ENCODE measurements at places on chromosomes 3 and 15.

GRCh38 chr3:162391301-162391700, 894.7 kb downstream of the OTOL1 start:
- no peak for DNase-seq

GRCh38 chr3:142646020-142646785, 50.0 kb downstream of the PLS1 start:
- no peak for DNase-seq

DNA sequence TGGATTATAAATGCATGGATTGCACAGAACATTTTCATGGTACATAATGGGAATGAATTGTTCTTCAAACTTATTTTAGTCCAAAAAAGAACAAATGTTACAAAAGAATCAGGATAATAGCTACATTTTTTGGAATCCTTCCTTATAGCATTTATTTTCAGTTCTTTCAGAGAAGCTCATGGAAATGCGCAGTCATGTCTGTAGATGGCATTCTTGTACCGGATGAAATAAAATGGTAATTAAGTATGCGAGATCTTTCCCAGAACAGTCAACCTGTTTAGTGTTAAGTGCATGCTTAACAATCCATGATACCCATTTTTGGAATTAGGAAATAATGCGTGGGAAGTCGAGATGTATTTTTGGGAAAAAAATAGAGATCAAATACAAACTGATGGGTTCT, 38.2 kb upstream of the GOLGA8B start:
- no peak for DNase-seq

GRCh38 chr3:153268564-153269279, 106.7 kb downstream of the RAP2B start:
- no peak for DNase-seq

DNA sequence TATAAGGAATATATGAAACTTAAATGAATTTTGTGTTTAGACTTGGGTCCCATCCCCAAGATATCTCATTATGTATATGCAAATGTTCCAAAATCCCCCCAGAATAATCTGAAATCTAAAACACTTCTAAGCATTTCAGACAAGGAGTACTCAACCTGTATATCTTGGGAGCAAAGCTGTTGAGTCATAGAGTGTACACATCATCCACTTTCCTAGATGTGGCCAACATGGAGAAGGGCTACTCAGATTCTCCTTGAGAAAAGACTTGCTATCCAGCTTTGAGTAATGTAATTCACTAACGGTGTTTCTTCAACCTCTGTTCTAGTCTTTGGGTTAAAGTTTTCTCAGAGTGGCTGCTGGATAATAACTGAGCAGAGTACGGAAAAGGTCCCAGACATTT, 215.5 kb upstream of the POU1F1 start:
- DNase-seq: no peak

DNA sequence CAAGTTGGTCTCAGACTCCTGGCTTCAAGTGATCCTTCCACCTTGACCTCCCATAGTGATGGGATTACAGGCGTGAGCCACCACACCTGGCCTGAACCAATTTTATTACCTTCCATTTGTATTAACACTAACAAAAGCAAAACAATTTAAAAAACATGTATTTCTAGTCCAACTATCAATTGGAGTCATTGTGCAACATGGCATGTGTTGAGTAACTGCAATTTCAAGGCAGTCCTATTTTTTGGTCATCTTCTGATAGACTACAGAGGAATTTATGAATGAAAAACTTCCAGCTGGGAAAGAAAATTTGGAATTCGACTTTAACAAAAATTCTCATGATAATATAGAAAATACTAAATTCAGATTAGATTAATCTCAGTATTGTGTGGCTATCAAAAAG, 16.8 kb downstream of the SPTSSB start:
- DNase-seq: no peak

- no peak for DNase-seq
Observed at GRCh38 chr15:68700455-68701123, 120.1 kb downstream of the ANP32A start.

GRCh38 chr3:99910752-99911290, 93.2 kb downstream of the CMSS1 start:
- DNase-seq: no peak

- DNase-seq: no peak
Observed at GRCh38 chr3:191336833-191337232, 6.5 kb upstream of the UTS2B start.

DNA sequence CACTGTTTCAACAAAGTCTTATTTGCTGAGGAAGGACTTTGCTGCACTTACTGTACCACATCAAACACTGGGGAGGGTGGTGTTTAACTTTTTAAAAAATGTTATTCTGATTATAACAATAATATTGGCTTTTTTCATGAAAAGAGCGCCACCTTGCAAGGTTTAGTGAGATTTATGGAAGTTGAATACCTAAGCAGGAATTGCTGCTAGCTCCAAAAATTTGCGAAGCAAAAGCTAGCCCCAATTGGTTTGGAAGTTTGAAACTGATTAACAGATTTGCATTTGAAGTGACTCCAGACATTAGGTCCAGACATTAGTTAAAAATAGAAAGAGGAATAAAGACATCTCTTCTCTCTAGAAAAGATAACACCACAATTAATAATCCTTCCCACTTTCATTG, 6.7 kb downstream of the ZIC1 start:
- no peak for DNase-seq

GRCh38 chr3:136023264-136023978, 57.9 kb downstream of the PPP2R3A start:
- DNase-seq: no peak

DNA sequence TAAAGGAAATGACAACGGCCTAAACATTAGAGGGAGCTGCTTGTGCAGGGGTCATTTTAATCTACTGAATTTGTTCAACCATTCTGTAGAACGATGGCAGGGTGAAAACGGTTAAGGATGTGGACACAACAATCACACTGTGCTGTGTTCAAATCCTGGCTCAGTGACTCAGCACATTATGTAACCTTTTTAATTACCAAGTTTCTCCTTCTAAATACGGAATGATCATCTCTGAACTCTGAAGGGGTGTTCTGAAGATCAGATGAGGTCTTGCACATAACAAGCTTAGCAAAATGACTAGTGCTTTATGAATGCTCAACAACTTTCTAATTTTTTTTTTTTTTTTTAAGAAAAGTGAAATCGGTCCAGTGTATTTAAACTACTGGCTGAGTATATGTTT, 592.8 kb downstream of the FOXP1 start:
- DNase-seq: no peak

DNA sequence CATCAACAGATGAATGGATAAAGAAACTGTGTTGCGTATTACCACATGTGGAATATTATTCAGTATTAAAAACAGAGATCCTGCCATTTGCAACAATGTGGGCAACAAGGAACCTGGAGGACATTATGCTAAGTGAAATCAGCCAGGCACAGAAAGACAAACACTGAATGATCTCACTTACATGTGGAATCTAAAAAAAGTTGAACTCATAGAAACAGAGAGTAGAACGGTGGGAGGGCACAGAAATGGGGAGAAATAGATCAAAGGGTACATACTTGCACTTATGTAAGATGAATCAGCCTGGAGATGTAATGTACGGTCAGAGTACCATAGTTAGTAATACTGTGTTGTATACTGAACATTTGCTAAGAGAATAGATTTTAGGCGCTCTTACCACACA, 29.8 kb upstream of the MUC13 start:
- DNase-seq: no peak

DNA sequence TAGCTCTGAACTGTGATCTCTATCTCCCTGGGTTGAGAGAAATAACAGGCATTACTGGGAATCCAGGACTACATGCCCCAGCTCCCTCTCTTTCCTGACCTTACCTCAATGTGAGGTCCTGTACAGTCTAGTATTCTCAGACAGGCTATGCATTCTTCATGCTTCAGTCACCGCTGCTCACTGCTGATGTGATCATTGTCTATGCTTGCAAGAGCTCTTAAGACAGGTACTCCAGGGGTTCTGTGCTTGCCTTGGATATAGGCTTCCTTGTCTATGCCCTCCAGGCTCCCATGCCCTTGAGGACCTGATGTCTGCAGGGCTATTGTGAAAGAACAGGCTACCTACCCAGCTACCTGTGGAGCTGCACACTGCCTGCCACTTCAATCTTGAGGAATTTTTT, 183.6 kb downstream of the MBNL1 start:
- DNase-seq: no peak

DNA sequence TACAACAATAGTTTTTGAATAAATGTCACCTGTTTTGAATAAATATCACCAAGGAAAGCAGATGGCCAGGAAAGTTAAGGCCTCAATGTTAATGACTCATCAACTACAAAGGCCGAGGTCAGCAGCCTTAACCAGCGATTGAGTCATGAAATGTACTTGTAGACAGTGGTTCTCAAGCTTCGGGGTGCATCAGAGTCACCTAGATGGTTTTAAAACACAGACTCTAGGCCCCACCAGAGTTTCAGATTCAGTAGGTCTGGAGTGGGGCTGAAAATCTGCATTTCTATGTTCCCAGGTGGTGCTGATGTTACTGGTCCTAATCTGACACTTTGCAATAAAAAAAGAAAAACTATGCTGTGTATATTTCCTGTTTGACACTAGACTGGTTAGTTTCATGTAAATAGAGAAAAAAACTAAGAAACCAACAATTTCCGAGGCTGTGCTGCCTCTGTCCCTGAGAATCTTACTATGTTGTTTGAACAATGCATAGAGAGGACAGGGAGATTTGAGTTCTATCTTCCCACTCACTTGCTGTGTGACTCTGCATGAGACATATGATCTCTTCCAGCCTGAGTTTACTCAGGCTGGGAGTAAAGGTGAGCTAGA, 9.8 kb downstream of the RAB27A start:
- no peak for DNase-seq

GRCh38 chr3:2810723-2811122, 299.5 kb downstream of the IL5RA start:
- DNase-seq: no peak

GRCh38 chr15:80219955-80220354, 32.1 kb downstream of the CTXND1 start:
- DNase-seq: no peak

DNA sequence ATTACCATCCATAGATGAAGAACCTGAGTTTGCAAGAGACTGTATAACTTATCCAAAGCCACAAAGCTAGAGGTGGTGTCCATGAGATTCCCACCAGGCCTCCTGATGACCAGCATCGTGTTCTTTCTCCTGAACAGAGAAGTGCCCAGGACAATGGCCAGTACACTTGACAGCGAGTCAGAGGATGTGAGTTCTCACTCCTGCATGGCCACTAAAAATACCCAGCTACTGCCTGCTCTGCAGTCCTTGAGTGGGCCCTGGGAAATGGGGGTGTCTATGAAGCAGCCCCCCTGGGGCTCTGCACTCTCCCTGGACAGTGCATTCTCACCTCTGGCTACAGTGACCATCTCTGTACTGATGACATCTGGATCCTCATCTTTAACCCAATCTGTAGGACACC, 201.2 kb downstream of the RPLP1 start:
- no peak for DNase-seq

DNA sequence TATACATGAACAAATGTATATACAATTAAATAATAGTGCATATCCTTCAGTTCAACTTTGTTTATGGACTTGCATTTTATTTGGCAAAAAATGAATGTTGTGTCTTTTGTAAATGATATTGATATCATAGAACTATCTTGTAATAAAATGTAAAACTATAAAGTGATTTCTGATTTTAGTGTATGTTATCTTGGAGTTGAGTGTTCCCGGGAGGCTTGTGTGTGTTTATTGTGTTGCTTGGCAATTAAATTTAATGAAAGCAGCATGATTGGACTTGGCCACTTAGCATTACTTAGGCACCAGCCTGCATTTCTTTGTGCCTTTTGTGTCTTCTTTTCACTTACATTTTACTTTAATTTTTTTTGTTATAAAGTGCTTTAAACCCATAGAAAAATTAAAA, 10.6 kb downstream of the ARHGEF26 start:
- DNase-seq: peak; percentile 49

DNA sequence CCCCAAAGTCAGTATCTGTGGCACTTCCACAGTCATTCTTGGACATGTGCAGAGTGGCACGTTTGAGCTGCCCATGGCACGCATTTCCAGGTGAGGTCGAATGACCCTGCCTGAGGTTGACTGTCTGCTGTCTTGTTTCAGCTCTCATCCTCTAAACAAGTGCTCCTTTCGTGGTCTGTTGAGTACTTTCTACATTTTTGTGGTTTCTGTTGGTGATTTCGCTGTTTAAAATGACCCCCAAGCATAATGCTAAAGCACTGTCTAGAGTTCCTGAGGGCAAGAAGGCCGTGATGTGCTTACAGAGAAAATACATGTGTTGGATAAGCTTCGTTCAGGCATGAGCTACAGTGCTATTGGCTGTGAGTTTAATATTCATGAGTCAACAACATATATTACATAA, 40.0 kb upstream of the SAMMSON start:
- no peak for DNase-seq

- DNase-seq: no peak
Observed at GRCh38 chr3:31960793-31961431, 20.1 kb downstream of the OSBPL10 start.

DNA sequence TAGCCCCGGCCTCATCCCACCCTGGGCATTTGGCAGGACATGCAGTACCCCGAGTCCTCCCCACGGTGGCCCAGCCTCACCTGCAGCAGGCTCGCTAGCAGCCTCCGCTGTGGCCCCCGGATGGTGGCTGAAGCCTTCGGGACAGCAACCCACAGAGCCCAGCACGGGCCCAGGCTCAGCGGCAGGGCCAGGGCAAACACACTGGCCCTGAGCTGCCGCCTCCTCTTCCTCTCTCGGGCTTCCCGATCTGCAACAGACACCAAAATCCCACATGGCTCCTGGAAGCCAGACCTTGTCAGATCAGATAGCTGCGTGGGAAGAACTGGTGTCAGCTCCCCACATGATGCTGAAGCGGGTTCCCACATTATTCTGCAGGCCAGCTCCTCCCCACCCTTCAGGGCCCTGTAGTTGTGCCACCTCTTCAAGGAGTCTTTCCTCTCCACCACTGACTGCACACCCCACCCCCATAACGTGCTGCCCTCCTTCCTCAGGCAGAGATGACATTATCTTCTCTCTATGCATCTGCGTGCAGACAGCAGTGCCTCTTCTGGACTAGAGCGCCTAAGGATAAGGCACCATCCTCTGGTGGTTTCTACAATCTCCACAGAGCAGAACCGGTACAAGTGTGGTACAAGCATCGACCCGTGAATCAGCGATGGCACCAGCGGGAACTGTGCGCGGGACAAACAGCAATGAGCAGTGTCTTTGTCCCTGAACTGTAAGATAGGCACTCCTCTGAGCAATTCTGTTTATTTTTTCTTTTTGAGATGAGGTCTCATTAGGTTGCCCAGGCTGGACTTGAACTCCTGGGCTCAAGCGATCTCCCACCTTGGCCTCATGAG, 9.5 kb downstream of the TMEM44 start:
- no peak for DNase-seq

- no peak for DNase-seq
Observed at GRCh38 chr3:33937628-33938027, 139.2 kb downstream of the PDCD6IP start.

DNA sequence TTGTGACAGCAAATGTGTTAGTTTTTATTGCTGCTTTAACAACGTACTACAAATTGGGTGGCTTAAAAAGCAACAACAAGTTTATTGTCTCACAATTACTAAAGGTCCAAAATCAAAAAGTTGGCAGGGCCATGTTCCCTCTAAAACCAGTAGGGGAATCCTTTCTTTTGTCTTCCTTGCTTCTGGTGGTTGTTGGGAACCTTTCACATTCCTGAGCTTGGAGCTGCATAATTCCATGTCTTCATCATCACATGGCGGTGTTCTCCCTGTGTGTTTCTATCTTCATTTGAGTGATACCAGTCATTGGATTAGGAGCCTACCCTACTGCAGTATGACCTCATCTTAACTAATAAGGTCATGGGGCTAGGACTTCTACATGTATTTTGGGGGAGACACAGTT, 7.4 kb downstream of the SPRED1 start:
- DNase-seq: no peak

- no peak for DNase-seq
Observed at GRCh38 chr15:66188464-66188863, 65.1 kb downstream of the MEGF11 start.

All from NCI-H1105 (cell line).